ENCODE measurements at places on chromosomes 2 and 18. TPM values are rescaled to one million over a fixed set of nuclear protein-coding genes. Genes with fewer than 3 reads are reported as not detected.

DNA sequence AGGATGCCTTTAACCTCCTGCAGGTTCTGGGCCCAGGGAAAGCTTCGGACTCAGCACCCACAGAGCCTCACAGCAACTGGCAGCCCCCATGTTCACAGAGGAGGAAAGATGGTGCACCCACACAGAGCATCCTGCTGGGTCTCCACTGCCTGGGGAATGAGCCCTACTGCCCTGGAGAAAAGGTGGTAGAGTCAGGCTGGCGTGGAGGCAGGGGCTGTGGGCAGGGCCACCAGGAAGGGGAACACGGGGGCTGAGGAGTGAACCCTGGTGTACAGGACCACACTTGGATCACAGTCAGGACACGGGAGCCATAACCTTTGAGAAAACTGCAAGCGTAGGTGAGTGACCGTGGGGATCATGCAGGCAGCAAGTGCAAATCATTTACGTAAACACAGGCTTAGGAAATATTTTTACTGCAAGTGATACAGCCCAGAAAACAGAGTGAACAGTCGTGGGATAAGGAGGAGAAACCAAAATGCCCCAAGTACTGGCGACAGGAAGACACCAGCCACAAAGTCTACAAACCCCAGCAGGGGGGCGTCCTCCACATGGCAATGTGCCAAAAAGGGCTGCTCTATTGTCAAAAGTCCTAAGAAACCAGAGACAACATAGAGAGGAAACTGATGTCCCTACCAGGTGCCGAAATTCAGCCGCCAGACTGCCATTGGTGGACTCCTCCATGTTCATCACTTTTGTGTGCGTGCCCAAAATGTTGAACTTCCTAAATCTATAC lies 27.6 kb downstream of the STAT1 start:
- DNase-seq = no peak

DNA sequence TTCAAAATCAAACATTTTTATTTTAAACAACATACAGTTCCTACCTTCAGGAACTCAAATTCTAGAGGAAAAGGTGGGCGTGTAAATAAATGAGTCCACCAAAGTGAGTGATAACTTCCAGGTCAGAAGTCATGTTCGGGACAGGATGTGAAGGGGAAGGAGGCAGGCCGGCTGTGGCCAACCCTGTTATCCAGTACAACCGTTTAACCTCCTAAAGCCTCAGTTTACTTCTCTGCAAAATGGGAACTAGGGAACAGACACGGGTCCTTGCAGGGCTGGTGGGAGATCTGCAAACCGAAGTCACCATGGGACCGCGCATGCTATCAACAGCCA lies 373 bp downstream of the EIPR1 start:
- no peak for DNase-seq

DNA sequence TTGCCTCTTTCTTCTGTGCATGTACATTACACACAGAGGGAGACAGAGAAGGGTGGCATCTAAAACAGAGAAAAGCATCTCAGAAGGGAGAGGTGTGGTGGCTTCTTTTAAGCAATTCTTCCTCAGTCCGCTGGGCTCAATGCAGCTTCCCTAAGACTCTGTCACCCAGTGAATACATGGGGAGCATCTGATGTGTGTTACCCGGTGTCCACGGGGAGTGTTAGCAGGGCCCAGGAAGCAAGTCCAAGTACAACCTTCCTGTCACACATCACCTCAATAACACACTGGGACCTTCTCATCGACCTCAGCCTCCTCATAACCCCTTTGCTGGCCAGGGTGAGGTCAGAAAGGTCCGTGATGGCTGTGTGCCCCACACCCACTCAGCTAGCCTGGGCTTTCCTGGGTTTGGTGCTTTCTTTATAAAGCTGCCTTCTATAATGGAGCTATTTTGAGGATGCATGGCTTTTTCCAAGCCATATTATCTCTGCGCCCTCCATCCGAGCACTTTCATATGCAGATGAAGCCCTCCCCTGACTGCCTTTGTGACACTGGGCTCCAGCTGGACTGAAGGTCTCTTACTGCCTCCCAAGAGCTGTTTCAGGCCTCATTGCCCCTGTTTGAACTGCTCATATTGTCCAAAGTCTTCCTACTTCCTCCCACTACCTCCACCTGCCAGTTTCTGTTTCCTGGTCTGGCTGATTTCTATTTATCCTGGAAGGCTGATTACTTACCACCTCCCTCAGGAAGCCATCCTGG lies 21.4 kb downstream of the TNFRSF11A start:
- DNase-seq = no peak

DNA sequence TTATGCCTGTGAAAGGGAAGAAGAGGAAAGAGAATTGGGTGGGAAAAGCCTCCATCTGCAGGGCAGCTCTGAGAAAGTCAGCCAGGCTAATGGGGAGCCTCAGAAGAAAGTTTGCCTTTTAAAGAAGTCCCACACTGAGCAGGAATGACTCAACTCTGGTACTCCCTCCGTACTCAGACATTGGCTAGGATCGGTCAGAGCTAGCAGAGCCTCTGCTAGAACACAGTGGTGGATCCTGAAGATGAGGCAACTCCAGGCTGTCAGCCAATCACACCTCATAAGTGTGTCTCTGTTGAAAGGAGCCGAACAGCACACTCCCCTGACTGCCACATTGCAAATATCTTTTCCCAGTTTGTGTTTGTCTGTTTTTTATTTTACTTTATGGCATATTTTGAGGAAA lies 96.9 kb downstream of the HNRNPLL start:
- no peak for DNase-seq

DNA sequence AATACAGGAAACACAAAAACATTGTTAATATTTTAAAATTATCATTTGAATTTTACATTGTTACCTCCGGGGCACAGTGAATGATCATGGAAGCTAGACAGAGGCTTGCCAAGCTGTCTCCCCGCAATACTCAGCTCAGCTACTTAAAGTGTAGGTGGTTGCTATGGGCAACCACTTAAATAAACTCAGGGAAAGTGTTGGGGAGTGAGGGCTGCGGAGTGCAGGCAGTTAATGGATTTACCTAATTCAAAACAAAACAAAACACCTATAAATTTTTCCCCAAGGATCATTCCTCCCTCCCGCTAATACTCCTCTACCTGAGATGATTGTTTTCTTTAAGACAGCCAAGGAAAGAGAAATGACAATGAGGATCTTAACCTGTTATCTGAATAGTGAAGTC lies 349.5 kb downstream of the TGIF1 start:
- DNase-seq = no peak

- peak; percentile 83 for DNase-seq
These were observed 4.5 kb upstream of the RMDN2 start for GRCh38 chr2:37920570-37920969.

- peak; percentile 85 for DNase-seq
These were observed 143.5 kb downstream of the PKP4 start for GRCh38 chr2:158600155-158600802.

The DDX1 gene
- 140 TPM for total RNA-seq

The SATB2 gene
- total RNA-seq = 4.9 TPM

DNA sequence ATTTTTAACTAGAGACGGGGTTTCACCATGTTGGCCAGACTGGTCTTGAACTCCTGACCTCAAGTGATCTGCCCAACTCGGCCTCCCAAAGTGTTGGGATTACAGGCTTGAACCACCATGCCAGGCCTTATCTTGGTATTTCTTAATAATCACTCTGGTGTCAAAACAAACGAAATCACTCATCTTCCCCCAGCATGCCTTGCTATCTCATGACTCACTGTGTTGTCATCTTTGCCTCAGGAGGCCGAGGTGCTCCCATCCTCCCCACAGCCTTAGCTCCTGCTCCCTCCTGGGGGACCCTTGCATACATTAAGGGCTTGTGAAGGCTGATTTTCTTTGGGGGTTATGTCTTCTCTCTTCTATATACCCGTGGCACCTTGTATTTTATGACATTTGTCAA lies 250.1 kb upstream of the DPP10 start:
- no peak for DNase-seq

GRCh38 chr2:12463189-12463588 lies 253.5 kb upstream of the TRIB2 start:
- DNase-seq = no peak
